ENCODE measurements at places on chromosomes 11 and 22. TPM values are rescaled to one million over a fixed set of nuclear protein-coding genes. Genes with fewer than 3 reads are reported as not detected.
A peak's percentile ranks its signal among the peaks of the same experiment; 100 is the strongest.

GRCh38 chr11:8229299-8230177 is 34.1 kb downstream of the LMO1 start:
- peak; percentile 66 for DNase-seq

GRCh38 chr11:95414217-95414616 is 183.2 kb upstream of the SESN3 start:
- DNase-seq = no peak

GRCh38 chr11:7910286-7910788 is 20.7 kb downstream of the OR10A6 start:
- no peak for DNase-seq

- no peak for DNase-seq
These were observed 5.3 kb downstream of the UBQLN3 start for GRCh38 chr11:5504403-5504921.

The DGAT2 gene
- polyA plus RNA-seq = 4.0 TPM

The MUC6 gene
- 0.06 TPM for polyA plus RNA-seq

DNA sequence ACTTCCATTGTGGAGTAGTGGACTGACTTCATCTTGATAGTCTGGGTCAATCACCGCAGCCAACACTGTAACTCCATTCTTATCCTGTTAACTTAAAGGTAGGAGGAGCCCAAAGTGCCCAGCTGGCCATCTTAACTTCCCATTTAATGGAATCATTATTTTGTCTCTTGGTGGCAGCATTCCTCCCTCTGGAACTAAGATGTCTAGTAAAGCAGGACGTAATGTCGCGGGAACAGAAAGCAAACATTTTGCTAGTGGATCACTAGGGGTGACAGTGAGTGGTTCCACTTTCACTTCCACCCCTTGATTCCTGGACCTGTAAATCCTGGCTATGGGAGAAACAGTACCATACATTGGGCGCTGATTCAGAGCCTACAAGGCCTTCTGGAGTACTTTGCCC is 71.4 kb downstream of the GAB4 start:
- no peak for DNase-seq

The LMNTD2 gene
- 0.53 TPM for polyA plus RNA-seq

GRCh38 chr11:43366677-43367076 is 8.0 kb downstream of the TTC17 start:
- no peak for DNase-seq

The FOSL1 gene
- polyA plus RNA-seq = 1.2 TPM

- no peak for DNase-seq
These were observed 98.4 kb downstream of the VPREB1 start for GRCh38 chr22:22342697-22343580.

DNA sequence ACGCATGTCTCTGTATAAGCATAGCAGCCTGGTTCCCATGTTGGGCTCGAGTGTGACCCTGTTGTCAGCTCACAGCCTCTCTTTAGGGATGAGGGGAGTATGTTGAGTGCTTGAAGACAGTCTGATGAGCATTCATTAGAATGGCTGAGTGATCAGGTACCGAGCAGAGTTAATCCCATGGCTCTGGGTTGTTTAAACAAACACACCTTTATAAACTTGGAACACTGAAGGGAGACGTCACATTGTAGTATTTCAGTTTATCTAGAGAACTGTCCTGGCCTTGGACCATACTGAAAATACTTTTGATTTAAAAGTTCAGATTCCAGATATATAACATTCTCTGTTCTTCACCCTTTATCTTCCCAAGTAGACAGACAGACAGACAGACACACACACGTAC is 76.0 kb downstream of the TEAD1 start:
- DNase-seq = no peak

GRCh38 chr11:34490304-34490703 is 23.3 kb downstream of the ELF5 start:
- no peak for DNase-seq

DNA sequence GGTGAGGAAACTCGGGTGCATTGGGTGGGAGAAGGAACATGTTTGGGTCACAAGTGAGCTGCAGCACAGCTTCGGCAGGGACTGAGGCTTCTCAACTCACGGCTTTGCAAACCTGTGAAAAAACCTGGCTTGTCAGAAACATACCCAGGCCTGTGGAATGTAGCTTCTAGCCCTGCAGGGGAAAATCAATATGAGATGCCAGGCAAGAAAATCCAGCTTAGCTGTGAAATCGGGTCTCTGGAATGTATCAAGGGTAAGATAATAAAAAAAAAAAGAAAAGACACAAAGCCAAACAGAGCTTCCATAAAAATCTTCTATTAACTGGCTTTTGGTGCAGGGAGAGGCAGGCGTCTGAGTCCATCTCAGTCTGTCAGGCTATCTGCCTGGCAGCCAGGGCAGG is 28.5 kb downstream of the UQCR10 start:
- no peak for DNase-seq

GRCh38 chr11:6232899-6233298 is 1.5 kb downstream of the FHIP1B start:
- no peak for DNase-seq

DNA sequence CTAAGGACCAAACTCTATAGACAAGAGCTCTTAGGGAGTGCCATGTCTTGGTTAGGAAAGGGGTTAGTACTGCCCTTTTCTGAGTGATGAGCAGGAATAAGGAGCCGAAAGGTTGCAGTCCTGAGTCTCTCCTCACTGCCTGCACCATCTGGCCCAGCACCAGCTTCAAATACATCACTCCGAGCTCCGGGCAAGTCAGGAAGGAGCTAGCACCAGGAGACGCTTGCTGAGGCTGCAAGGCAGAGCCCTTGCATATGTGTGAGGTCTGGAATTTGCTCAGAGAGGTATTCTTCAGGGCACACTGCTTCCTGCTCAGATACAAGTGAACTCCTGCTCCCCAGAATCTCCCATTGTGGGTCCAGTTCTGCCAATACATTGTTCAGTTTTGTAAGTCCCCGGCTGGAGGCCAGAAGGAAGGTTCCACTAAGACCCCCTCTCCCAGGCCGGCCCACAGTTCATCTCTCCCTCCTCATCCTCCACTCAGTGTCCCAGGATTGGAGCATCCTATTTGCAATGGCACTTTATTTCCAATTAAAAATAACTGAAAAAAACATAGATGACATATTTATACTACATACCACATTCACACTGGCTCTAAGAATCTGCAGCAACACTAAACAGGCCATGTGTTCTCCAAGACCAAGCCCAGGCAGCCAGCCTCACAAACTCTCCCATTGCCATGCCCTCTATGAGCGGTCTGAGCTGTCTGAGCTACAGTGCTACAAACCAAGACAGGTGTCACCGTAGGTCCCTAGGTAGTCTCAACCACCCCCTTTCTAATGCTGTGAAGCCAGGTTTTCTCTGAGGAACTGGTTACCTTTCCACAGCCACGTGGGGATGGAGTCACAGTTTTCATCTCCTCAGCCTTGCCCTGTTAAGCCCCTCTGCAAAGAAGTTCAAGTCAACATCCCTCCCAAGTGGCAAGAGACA is 55.1 kb upstream of the SPATA19 start:
- no peak for DNase-seq

GRCh38 chr22:22182990-22183264 is 61.7 kb upstream of the VPREB1 start:
- no peak for DNase-seq

- no peak for DNase-seq
These were observed 64.6 kb downstream of the GDPD4 start for GRCh38 chr11:77236901-77237300.

The UBQLN3 gene
- not detected for polyA plus RNA-seq

DNA sequence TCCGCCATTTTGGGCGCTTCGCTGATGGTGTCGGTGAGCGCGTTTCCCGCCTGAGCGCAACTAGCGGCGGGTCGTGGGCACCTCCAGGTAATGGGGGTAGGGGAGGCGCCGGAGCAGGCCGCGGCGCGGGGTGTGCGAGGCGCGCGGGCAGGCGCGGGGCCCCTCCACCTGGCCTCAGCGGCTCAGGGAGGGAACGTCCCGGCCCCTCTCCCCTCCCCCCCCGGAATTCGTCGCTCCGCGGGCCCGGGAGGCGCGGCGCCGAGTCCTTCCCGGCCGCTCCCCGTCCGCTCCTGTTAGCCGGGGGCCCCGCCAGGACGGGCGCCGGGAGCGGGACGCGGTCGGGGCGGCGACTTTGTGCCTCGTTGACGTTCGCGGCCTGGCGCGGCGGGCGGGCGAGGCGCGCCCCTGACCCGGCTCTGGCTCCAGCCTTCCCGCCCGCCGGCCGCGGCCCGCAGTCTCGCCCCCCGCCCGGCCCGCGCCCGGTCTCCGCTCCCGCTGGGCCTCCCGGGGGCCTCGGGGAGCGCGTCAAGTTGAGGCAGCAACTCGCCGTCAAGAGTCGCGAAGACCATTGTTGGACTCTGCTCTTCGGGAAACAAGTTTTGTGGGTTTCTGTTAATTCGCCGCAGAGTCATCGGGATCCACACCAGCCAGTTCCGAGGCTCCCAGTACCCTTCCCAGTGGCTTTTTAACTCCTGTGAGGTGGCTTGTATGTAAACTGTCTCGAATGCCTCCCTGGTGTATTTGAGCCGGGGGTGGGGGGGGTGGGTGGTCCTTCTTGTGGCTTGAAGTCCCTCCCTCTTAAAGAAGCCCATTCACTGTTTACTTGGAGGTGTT is at the start of gene PPP6R3:
Gene PPP6R3, plus strand, starts transcription at position 12 of the 834 bp plus-strand sequence. CDS start 76,913 bp downstream, outside the sequence.
- DNase-seq = no peak

The ANO3 gene
- polyA plus RNA-seq = 0.04 TPM

The APOL4 gene
- 2.8 TPM for polyA plus RNA-seq

The HIC2 gene
- polyA plus RNA-seq = 1.4 TPM

The LGALS12 gene
- 1.2 TPM for polyA plus RNA-seq

The ARFGAP3 gene
- 13.3 TPM for polyA plus RNA-seq

DNA sequence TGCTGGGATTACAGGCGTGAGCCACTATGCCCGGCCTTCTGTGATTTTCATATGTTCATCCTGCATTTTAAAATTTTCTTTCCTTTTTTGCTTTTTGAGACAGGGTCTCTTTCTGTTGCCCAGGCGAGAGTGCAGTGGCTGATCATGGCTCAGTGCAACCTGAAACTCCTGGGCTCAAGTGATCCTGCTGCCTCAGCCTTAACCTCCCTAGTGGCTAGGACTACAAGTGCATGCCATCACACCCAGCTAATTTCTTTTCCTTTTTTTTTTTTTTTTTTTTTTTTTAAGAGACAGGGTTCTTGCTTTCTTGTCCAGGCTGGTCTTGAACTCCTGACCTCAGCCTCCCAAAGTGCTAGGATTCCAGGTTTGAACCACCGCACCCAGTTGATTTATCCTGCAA is 54.1 kb upstream of the WT1 start:
- DNase-seq = no peak

DNA sequence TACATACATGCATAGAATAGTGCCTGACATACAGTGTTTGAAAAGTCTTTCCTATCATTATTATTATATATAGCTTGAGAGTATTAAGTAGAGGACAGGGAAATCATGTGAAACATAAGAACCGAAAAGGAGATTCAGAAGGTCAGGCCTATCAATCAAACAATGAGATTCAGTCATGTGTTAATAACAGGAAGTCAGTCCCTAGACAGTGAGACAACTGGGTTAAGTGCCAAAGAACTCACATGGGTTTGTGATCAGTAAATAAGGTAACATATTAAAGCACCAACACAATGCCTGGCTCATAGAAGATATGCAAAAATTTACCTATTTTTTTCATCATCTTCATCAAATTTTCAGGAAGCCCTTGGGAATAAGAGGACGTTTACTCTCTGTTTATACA is 174.3 kb upstream of the FAT3 start:
- DNase-seq = no peak

- no peak for DNase-seq
These were observed 546.0 kb downstream of the BRD1 start for GRCh38 chr22:49281467-49282340.

DNA sequence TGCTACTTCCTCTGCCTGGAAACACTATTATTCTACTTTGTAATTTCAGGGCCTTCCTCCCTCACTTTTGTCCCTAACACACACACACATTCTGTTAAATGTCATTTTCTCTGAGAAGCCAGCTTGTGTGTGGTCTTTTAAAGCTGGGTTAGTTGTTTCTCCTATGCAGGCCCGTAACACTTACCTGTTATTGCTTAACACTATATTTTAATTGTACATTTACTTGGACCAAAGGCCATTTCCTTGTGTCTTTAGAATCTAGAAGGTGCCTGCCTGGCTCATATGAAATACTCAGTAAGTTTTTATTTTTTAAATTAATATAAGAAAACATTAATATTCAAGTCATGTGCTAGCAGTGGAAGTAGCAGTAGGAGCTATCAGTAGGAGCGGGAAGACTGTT is 30.6 kb downstream of the FAR1 start:
- DNase-seq = no peak

- DNase-seq = no peak
These were observed 61.8 kb downstream of the PIK3C2A start for GRCh38 chr11:17145972-17146371.

GRCh38 chr11:60345489-60345888 is 18.4 kb downstream of the MS4A6E start:
- no peak for DNase-seq

The RGL4 gene
- 0.42 TPM for polyA plus RNA-seq

GRCh38 chr11:45216901-45217300 is 69.2 kb downstream of the SYT13 start:
- DNase-seq = no peak

The OR8D4 gene
- not detected for polyA plus RNA-seq

DNA sequence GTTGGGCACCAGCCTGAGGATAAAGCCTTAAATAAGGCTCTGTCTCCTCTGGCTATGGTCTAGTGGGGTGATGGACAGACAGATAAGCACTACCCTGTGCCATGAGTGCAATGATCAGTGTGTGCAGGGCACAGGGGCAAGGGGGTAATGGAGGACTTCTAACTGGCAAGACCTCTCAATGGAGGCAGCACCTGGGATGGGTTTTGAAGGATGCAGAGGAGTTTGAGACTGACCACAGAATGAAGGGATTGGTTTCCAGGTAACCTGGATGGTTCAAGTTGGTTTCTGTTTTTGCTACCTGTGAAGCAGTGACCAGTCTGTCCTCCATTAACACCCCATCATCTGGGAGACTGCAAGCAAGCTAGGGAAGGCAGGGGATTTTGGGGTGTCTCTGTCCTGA is 27.8 kb upstream of the PICK1 start:
- no peak for DNase-seq

The KRTAP5-9 gene
- not detected for polyA plus RNA-seq

DNA sequence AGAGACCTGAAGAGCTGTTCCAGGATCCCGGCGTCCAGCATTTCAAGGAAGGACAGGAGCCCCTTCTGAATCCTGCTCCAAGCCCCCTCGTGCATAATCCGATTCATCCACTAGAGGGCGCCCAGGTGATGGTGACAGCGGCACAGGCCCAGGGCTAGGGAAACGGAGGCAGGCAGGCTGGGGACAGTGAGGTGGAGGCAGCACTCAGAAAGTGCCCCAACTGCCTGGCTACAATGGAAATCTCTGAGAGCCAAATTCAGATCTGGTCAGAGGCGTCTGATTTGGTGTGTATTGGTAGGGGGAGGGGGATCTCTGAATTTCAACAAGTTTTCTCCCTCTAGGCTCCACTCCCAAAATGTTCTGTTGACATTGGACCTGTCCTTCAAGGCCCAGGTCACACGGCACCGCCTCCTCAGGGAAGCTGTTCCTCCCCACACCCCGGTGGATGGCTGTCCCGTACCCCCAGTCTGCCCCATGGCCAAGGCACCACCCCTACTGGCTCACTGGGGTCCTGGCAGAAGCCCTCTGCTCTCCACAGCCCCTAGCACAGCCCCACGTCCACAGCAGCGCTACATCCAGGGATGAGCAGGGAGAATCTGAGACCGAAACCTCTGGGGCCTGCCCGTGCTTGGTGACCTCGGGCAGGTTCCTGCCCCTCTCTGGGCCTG is 142.9 kb downstream of the CRYBB2 start:
- peak; percentile 65 for DNase-seq

- peak; percentile 86 for DNase-seq
These were observed 35.2 kb upstream of the P2RY2 start for GRCh38 chr11:73182824-73183321.
